Renal cortical epithelial cell (primary cell): ENCODE measurements at places on chromosomes 4 and X. TPM values are rescaled to one million over a fixed set of nuclear protein-coding genes. Genes with fewer than 3 reads are reported as not detected.

DNA sequence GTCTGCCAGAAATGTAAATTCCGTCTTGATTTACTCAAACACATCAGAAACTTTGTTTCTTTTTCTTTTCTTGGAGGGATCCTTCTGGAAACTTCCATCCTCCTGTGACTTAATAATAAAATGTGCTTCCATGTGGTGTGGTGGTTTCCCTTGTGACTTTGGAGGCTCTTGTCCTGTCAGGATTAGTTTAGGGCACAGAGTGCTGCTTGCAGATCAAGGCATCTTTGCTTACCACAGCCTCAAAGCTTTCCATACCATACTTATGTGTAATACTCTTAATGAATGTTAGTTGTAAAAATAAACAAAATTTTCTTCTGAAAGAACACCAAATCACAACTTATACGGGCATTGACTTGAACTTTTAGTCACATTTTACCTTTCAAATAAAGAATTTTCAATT is 27.4 kb downstream of the GBA3 start:
- no peak for DNase-seq

GRCh38 chr4:180909279-180909678 is 1333.9 kb upstream of the TENM3 start:
- DNase-seq = peak; percentile 14

- DNase-seq = peak; percentile 47
Measured at GRCh38 chr4:98994474-98995182, 893 bp upstream of the METAP1 start.

The ARAP2 gene
- 27.3 and 31.6 TPM in 2 replicates for total RNA-seq
